ENCODE measurements at places on chromosomes 7 and 10.

- H3K36me3 ChIP-seq, result no peaks in the 10 kb centered on the region
- no peak overlapping the region for H3K27ac ChIP-seq
- DNase-seq, result no peak
- H3K27me3 ChIP-seq, result no peaks in the 10 kb centered on the region
Measured at GRCh38 chr7:105141068-105141467, 127.1 kb downstream of the KMT2E start.

- no peaks in the 10 kb centered on the region for H3K36me3 ChIP-seq
- DNase-seq, result no peak
- no peak overlapping the region for H3K27ac ChIP-seq
- H3K27me3 ChIP-seq, result no peaks in the 10 kb centered on the region
- peaks cover 13% of the 10 kb centered on the region for H3K4me1 ChIP-seq
Measured at GRCh38 chr7:47788083-47788482, 160.2 kb downstream of the PKD1L1 start.

- H3K27me3 ChIP-seq, result no peaks in the 10 kb centered on the region
- no peak for DNase-seq
- H3K4me1 ChIP-seq, result no peaks in the 10 kb centered on the region
Measured at GRCh38 chr10:104085801-104086400, at the start of gene COL17A1. Gene COL17A1, minus strand, starts transcription at chr10:104085880. Its CDS starts 5,207 bp downstream, at chr10:104080673.

- no peaks in the 10 kb centered on the region for H3K27me3 ChIP-seq
- no peaks in the 10 kb centered on the region for H3K4me1 ChIP-seq
- no peak overlapping the region for H3K27ac ChIP-seq
- no peak overlapping the region for H3K4me3 ChIP-seq
- DNase-seq, result no peak
- no peaks in the 10 kb centered on the region for H3K36me3 ChIP-seq
Measured at GRCh38 chr7:106309362-106309761, 24.6 kb upstream of the NAMPT start.

DNA sequence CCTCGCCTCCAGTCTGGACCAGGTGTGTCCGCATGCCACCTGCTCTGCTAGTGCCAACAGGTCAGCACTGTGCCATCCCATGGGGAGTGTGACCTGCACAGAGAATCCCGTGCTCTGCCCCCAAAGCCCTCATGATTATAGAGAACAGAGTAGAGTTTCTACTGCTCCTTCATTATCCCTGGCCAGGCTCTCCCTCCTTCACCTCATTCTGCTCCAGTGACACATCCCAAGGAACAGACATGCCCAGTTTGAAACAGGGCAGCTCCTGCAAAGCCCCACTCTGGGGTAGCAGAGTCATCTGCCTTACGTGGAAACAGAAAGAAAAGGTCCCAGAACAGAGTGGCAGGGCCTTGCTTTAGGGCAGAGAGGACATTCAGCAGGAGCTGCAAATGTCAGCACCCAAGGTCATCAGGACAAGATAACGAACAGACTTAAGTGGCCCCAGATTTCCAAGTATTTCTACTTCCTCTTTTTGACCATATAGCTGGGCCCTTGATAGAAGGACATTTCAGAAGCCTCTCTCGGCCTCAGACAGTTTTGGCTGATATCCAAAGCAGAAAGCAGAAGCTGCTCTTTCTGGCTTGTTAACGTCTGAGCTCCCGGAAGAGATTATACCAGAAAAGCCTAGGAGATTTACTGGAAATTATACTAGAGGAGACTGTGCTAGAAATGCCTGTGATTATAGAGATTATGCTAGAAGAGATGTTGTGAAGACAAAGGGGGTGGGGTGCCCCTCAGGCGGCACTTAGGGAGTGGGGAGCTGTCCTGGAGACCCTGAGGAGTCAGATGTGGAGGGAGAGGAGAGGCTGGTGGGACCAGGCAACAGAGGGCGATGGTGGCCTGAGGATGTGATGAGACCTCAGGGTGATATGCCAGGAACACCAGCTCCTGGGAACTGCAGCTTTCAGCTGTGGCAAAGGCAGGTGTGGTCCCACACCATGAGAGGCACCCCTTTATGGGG lies 12.6 kb downstream of the TMEM176B start:
- H3K4me3 ChIP-seq, result no peak overlapping the region
- no peaks in the 10 kb centered on the region for H3K36me3 ChIP-seq
- peaks cover 6% of the 10 kb centered on the region for H3K4me1 ChIP-seq
- no peaks in the 10 kb centered on the region for H3K27me3 ChIP-seq
- DNase-seq, result no peak

GRCh38 chr7:157784041-157784835 lies 447.4 kb downstream of the DNAJB6 start:
- H3K27ac ChIP-seq, result no peak overlapping the region
- no peaks in the 10 kb centered on the region for H3K27me3 ChIP-seq
- no peak for DNase-seq
- H3K36me3 ChIP-seq, result no peaks in the 10 kb centered on the region

- no peaks in the 10 kb centered on the region for H3K36me3 ChIP-seq
- no peaks in the 10 kb centered on the region for H3K27me3 ChIP-seq
- H3K27ac ChIP-seq, result no peak overlapping the region
- H3K4me1 ChIP-seq, result no peaks in the 10 kb centered on the region
- no peak for DNase-seq
- H3K4me3 ChIP-seq, result no peak overlapping the region
Measured at GRCh38 chr10:107807836-107808235, 643.3 kb upstream of the SORCS1 start.

- no peaks in the 10 kb centered on the region for H3K4me1 ChIP-seq
- no peak for DNase-seq
- no peak overlapping the region for H3K4me3 ChIP-seq
Measured at GRCh38 chr7:136687693-136688322, 180.6 kb upstream of the CHRM2 start.

- no peak overlapping the region for H3K4me3 ChIP-seq
- DNase-seq, result no peak
- no peaks in the 10 kb centered on the region for H3K4me1 ChIP-seq
Measured at GRCh38 chr7:85734823-85735222, 548.0 kb upstream of the SEMA3D start.

DNA sequence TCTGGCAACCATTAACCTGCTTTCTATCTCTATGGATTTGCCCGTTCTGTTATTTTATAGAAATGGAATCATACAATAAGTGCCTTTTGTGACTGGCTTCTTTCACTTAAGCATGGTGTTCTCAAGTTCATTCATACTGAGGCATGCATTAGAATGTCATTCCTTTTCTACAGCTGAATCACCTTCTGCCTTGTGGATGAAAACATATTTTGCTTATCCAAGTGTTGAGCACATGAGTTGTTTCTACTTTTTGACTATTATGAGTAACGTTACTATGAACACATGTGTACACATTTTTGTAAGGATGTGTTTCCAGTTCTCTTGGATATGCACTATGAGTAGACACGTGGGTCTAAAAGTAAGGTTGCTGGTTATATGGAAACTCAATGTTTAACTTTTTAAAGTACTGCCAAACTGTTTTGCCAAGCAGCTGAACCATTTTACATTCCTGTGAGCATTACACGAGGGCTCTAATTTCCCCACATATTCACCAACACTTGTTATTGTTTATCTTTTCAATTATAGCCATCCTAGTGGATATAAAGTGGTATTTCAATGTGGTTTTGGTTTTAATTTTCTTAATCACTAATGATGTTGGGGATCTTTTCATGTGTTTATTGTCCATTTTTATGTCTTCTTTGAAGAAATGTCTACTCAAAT lies 241.3 kb downstream of the FANK1 start:
- no peak overlapping the region for H3K27ac ChIP-seq
- peaks cover 10% of the 10 kb centered on the region for H3K4me1 ChIP-seq
- no peak overlapping the region for H3K4me3 ChIP-seq
- DNase-seq, result no peak

GRCh38 chr10:71623098-71623985 lies 96.2 kb downstream of the C10orf105 start:
- no peak overlapping the region for H3K4me3 ChIP-seq
- H3K27me3 ChIP-seq, result no peaks in the 10 kb centered on the region
- peak overlapping the region; percentile 67 for H3K27ac ChIP-seq

DNA sequence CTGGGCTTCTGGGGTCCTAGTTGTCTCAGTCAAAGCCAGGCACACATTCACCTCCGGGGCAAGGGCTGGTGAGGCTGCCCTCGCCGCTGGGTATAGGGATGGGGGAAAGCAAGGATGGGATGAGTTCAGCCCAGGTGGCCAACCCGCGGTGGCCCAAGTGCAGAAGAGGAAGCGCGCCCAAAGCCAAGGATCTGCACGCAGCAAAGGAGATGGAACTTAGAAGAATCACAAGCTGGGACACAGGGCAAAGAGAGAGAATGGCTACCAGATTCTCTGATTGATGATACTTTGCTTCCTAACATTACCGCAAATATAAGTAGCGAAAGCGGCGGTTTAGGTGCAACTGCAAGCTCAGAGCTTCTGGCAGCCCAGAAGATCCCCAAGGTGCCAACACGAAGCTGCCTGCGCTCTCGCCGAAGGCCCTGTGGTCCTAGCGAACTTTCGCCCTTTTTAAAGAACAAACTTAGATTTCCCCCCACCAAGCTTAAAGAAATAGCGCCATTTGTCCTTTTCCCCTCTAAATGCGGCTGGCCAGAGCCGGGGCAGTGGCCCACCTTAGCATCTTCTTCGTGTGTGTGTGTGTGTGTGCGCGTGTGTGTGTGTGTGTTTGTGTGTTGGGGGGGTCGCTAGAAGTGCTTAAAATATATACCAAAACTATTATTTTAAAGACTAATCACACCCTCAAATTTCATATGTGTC lies 927 bp upstream of the MKX start:
- H3K36me3 ChIP-seq, result no peaks in the 10 kb centered on the region
- DNase-seq, result no peak
- peak overlapping the region; percentile 75 for H3K4me3 ChIP-seq
- H3K27ac ChIP-seq, result peak overlapping the region; percentile 98

DNA sequence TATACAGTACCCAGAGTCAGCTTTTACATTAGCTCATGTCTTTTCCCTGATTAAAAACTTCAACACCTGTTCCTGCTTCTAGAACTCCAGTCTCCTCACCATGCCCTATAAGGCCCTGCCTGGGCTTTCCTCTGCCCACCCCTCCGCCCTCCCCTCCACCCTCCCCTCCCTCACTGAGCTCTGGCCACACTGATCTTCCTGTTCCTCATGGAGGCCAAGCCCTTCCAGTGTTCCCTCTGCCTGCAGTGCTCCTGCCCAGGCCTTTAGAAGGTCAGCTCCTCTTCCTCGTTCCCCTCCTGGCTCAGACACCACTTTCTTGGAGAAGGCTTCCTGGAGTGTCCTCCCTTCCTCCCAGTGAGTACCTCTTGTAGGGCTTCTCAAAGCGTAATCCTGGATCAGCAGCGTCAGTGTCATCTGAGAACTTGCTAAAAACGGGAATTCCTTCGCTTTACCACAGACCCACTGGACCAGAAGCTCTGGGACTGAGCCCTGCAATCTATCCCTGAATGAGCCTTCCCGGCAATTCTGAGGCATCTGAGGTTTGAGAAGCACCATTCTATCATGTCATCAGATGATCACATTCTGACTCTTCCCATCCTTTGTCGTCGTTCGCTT lies 3.7 kb downstream of the PDZD7 start:
- no peaks in the 10 kb centered on the region for H3K36me3 ChIP-seq
- no peak overlapping the region for H3K4me3 ChIP-seq
- no peaks in the 10 kb centered on the region for H3K4me1 ChIP-seq

- H3K36me3 ChIP-seq, result no peaks in the 10 kb centered on the region
- no peak for DNase-seq
- H3K4me3 ChIP-seq, result no peak overlapping the region
Measured at GRCh38 chr7:41326616-41327015, 376.3 kb downstream of the INHBA start.

DNA sequence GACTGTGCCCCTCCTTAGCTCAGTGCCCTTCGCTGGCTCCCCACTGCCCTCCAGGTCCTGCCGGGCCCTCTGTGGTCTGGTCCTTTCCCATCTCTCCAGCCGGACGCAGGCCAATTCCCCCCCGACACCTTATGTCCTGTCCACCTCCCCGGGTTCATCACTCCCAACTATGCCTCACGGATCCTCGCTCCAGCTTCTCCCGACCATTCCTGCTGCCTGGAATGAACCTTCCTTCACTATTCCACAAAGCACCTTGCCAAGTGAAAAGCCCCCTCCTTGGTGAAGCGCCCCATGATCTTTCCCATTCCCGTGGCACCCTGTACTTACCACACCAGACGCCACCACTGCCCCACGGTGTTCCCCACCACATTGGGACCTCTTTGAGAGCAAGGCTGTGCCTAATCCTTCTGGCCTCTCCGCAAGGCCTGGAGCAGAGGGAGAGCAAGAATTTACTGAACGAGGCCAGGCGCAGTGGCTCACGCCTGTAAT lies 47.2 kb downstream of the TMEM270 start:
- H3K27me3 ChIP-seq, result no peaks in the 10 kb centered on the region
- no peak overlapping the region for H3K27ac ChIP-seq
- H3K4me1 ChIP-seq, result no peaks in the 10 kb centered on the region

DNA sequence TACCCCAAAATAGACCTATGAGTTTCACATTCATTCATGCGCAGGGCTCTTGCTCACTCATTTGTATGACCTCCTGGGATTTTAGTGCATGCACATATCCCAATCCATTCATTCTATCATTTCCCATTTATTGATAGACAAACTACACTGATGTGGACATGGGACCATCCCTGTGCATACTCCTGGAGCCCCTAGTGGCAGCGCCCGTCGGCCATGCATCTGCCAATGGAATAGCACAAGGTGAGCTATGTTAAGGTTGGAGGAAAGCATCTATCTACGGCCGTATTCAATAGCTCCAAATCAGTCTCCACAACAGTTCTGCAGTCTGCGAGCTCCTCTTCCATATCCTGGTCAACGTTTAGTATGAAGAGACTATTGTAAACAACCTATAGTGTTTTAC lies 31.7 kb upstream of the FIGNL1 start:
- no peak overlapping the region for H3K4me3 ChIP-seq
- H3K27ac ChIP-seq, result no peak overlapping the region
- no peaks in the 10 kb centered on the region for H3K36me3 ChIP-seq
- no peaks in the 10 kb centered on the region for H3K27me3 ChIP-seq
- no peaks in the 10 kb centered on the region for H3K4me1 ChIP-seq

DNA sequence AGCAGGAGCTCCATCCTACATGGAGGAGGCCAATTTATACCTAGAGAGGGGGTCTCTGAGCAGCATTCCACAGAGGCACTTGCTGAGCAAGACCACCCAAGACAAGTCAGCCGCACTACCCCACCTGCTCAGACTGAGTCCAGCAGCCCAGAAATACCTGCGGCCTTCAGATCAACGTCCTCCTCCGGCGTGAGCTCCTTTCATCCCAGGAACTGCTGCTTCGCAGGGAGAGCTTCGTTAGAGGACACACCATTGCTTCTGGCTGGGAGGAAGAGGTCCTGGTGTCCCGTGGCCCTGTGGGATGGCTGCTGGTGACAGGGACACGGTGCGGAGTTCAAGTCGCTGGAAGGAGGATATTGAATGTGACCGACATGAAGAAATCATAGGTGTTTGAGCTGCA lies 216.9 kb upstream of the PPP2R2D start:
- H3K27ac ChIP-seq, result no peak overlapping the region
- H3K36me3 ChIP-seq, result no peaks in the 10 kb centered on the region
- DNase-seq, result no peak
- H3K4me1 ChIP-seq, result no peaks in the 10 kb centered on the region
- no peaks in the 10 kb centered on the region for H3K27me3 ChIP-seq
- H3K4me3 ChIP-seq, result no peak overlapping the region

Data from ovary (tissue), 10 donors.